ENCODE measurements at places on chromosomes 7 and 10. TPM values are rescaled to one million over a fixed set of nuclear protein-coding genes. Genes with fewer than 3 reads are reported as not detected.

Gene HOXA1
- total RNA-seq, result 0.83 TPM

Gene OR2A12
- total RNA-seq, result not detected

Gene ZPBP
- not detected for total RNA-seq

Gene TMEM254
- 4.7 TPM for total RNA-seq

Gene SPDYE11
- not detected for total RNA-seq

Gene ZNF518A
- 7.9 TPM for total RNA-seq
